ENCODE measurements at places on chromosomes 6 and 20. TPM values are rescaled to one million over a fixed set of nuclear protein-coding genes. Genes with fewer than 3 reads are reported as not detected.

- no peak for DNase-seq
Measured at GRCh38 chr20:24979036-24979960, 13.3 kb downstream of the APMAP start.

DNA sequence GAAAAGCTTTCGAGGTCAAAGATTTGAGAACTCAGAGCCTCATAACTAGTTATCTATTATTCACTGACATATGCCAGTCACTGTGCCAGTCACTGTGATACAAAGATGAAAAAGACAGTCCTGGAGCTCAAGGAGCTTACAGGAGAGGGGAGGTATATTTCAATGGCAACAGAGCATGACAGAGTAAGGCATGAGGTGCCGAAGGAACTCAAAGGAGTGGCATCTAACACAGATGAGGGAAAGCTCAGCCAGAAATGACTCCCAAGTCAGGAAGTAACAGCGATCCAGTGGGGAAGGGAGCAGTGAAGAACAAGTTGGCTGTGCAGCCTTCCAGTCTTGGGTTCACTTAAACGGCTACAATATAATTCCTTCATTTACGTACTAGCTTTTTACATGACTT lies 46.6 kb downstream of the DTNBP1 start:
- DNase-seq = no peak

GRCh38 chr6:15152700-15153099 lies 93.2 kb upstream of the JARID2 start:
- no peak for DNase-seq

DNA sequence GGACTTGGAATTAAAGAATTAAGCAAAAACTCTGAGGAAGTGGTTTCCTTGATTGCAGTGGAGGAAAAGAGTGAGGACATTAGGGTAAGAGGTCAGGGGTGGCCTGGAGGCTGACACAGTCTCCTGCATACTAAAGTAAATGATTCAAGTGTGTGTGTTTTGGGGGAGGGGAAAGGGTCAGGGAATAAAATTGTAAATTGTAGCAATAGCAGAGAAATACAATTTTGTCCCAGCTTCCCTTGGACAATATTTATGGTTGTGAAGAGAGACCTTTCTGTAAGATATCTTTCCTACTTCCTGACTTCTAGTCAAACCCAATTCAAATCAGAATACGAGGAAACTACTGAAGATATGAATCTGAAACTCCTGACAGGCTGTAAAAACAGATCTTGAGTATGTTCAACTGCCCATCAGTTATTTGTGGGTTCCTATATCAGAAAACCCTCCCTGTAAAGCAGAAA lies 143.4 kb upstream of the HMGN3 start:
- peak; percentile 46 for DNase-seq

GRCh38 chr20:19671374-19671773 lies 86.7 kb upstream of the RIN2 start:
- DNase-seq = no peak

- DNase-seq = peak; percentile 94
Measured at GRCh38 chr6:4776131-4776492, at the start of gene CDYL. Gene CDYL, plus strand, starts transcription at chr6:4776404. Its CDS starts 380 bp downstream, at chr6:4776784.

- DNase-seq = peak; percentile 80
Measured at GRCh38 chr20:62069741-62070216, 4.1 kb upstream of the TAF4 start.

DNA sequence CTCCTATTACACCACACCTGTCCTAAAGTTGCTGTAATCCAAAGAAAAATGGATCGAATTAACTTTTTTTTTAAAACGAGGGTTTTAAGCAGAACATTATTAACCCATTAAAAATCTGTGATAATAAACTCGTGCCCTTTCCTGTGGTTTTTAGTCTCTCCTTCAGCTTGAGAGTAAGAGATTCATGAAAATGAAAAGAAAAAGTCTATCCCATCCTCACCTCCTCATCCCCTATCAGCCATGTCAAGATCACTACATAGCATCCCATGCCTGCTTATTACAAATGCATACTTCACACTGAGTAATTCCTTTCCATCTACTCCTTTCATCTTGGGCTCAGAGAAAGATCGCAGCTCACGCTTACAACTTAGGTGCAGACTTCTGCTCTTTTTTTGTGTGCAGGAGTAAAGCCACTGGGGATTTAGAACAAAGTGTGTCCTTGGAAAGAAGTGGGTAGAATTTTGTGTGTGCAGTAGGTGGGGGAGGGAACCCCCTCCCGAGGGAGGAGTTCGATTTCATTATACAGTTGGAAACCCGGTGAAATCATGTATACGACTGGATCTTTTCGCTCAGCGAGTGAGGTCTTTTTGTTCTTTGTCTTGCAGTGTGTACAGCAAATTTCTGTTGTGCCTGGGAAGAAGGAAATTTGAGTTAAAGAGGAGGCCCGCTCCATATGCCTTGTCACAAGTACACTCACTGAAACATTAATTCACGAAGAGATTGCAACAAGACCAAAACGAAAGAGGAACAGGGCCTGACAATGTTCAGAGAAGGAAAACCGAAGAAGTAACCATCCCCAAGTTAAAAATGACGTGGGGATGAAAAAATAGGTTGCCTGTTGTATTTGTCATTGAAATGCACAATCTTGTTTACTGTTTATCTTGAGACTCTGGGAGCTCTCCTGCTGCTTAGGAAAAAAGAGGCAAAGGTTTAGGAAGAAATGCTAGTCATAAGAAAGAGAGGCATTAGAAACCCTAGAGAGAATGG lies 146.5 kb upstream of the ZNF217 start:
- DNase-seq = peak; percentile 68

DNA sequence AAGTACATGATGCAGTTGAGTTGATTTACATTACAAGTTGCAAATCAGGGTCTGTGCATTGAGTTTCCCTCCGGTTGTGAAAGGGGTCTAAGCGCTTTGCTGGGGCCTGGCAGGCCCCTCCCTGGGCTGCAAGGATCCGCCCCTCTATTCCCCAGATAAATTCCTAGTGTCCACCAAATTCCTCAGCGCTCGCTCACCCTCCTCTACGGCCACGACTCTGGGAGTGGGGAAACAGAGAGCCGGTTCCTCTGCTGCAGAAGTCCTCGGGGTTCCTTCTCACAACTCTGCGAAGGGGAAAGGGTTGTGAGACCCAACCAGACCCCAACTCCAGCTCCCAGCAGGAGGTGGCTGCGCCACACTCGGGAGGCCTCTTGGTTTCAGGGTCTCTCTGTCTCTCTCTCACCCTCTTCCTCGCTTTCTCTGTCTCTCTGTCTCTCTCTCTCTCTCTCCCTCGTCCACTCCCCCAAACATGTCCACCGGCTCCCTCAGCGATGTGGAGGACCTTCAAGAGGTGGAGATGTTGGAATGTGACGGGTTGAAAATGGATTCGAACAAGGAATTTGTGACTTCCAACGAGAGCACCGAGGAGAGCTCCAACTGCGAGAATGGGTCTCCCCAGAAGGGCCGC lies at the start of gene TCF21:
TCF21 (plus strand) TSS at position 185 of the 628 bp plus-strand sequence; CDS start at position 470, 285 bp downstream.
- DNase-seq = no peak

- peak; percentile 37 for DNase-seq
Measured at GRCh38 chr6:141675957-141676356, 456.8 kb upstream of the GJE1 start.

The CLVS2 gene
- not detected for total RNA-seq

The SIRPG gene
- total RNA-seq = not detected

The OPRM1 gene
- not detected for total RNA-seq

The IRF4 gene
- total RNA-seq = 0.15 TPM

The CST7 gene
- total RNA-seq = not detected

The SLC16A10 gene
- total RNA-seq = 2.9 TPM

The RIPPLY2 gene
- not detected for total RNA-seq
